Astrocyte of the hippocampus (primary cell): ENCODE measurements at places on chromosomes 3 and 15.
A peak's percentile ranks its signal among the peaks of the same experiment; 100 is the strongest.

GRCh38 chr15:36330598-36330997 lies 248.8 kb upstream of the CDIN1 start:
- peak; percentile 23 for DNase-seq

GRCh38 chr3:57675530-57675929 lies 17.3 kb downstream of the DENND6A start:
- no peak for DNase-seq

DNA sequence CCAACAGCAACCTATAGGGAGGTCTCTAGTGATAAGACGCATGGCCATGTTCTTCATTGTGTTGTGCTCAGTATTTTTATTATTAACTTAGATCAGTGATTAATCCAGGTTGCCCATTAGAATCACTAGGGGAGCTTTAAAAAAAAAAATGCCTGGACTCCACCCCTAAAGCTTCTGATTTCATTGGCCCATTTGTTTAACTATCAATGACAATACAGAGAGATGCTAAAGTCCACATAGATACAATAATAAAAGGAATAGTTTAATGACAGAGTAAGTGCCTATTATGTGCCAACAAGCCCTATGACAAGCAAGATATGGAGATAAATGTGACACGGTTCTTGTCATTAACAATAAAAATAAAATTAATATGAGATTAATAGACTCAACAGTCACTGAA lies 55.8 kb downstream of the ATP8B4 start:
- no peak for DNase-seq

- no peak for DNase-seq
These were observed 54.5 kb downstream of the ATR start for GRCh38 chr3:142523921-142524566.

GRCh38 chr3:123640740-123641462 lies 56.0 kb upstream of the HACD2 start:
- no peak for DNase-seq

DNA sequence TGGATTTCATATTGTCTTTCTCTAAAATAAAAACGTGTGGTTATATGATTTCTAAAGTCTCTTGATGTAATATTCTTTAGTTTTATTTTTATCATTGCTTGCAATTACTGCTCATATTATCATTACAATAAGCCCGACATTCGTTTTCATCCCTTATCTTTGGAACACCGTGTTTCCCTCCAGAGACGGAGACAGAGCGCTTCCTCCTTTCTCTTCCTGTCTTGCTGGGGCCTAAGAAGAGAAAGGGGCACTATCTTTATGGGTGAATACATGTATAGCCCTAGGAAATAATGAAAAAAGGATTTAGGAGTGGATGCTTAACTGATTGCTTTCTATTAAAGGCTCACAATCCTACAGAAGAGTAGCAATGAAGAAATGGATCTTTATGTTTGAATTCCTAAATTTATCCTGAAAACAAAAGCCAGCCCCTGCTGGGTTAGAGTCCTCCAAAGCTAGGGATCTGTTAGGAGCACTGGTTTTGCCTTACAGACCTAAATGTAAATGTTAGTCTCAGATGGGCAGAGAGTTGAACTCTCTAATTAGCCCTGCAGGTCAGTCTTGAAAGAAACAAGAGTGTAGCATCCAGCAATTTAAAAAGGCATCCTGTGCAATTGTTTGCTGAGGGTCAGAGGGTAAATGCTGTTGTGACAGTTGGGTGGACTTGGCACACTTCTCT lies 145.1 kb downstream of the TP63 start:
- no peak for DNase-seq

- DNase-seq = no peak
These were observed 52.9 kb downstream of the TRPM7 start for GRCh38 chr15:50633653-50634052.
